Transverse colon (tissue), 4 donors: ENCODE measurements at places on chromosomes 3 and 15. TPM values are rescaled to one million over a fixed set of nuclear protein-coding genes. Genes with fewer than 3 reads are reported as not detected.

KY gene
- total RNA-seq, result not detected

GADL1 gene
- total RNA-seq, result not detected

PP2D1 gene
- not detected for total RNA-seq

C3orf85 gene
- 29.5 TPM for total RNA-seq

GRCh38 chr15:80918196-80918783, 71.3 kb downstream of the MESD start:
- no peak for DNase-seq

DNA sequence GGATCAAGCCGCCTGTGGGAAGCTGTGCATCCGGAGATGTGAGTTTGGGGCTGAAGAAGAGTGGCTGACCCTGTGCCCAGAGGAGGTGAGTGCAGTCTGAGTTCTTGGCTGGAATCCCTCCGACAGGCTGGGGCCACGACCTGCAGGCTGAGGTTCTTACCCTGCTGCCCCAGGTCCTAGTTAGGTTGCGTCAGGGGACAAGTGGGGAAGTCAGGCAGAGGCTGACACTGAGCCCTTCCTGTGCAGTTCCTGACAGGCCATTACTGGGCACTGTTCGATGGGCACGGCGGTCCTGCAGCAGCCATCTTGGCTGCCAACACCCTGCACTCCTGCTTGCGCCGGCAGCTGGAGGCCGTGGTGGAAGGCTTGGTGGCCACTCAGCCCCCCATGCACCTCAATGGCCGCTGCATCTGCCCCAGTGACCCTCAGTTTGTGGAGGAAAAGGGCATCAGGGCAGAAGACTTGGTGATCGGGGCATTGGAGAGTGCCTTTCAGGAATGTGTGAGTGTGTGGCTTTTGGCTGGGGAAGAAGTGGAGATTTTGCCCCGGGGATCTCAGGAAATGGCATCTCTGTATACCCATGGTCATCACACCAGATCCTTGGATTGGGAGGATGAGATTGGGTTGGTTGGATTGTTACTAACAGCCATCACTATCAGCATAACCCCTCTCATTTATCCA, 1.3 kb downstream of the PPM1M start:
- no peak for DNase-seq

GRCh38 chr3:76132154-76132470, 346.8 kb upstream of the ZNF717 start:
- no peak for DNase-seq

- no peak for DNase-seq
These were observed 17.4 kb upstream of the CACNA2D2 start for GRCh38 chr3:50520849-50521248.

DNA sequence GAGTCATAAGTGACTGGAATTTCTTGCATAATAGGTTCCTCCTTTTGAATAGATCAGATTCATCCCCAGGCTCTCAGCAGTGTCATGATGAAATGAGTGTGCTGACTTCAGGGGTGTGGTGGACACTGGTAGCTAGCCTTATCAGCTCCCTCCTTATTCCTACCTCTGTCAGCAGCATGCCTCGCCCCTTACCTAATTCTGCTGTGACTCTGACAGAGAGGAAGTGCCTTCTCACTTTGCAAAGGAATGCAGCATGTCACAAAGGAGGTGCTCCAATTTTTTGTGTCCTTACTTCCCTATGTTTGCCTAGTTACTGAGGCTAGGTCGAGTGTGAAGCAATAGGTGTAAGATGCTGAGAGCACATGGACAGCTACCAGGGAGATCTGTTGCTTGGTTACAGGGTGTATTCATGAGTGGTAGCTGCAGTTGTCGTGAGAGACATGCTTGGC, 90.6 kb downstream of the TNFAIP8L3 start:
- DNase-seq, result no peak

DNA sequence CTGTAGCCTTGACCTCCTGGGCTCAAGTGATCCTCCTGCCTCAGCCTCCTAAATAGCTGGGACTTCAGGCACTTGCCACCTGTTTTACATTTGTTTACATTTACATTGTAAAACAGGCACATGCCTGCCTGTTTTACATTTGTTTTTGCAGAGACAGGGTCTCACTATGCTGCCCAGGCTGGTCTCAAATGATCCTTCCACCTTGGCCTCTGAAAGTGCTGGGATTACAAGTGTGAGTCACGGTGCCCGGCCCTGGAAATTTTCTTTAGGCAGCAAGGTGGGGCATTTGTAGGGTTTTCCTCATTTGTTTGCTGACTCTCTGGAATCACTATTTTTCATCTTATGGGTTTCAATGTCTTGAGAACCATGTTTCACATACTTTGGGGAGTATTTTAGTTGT, 25.0 kb downstream of the PIF1 start:
- no peak for DNase-seq

GRCh38 chr3:103947062-103947461, 1419.6 kb upstream of the ALCAM start:
- no peak for DNase-seq

GRCh38 chr15:85008474-85009260, 27.0 kb downstream of the PDE8A start:
- DNase-seq, result no peak
